ENCODE measurements at places on chromosomes 13 and 19. TPM values are rescaled to one million over a fixed set of nuclear protein-coding genes. Genes with fewer than 3 reads are reported as not detected.

SIGLEC7 gene
- 0.42 TPM for total RNA-seq

CD209 gene
- total RNA-seq: 2.9 TPM

DNA sequence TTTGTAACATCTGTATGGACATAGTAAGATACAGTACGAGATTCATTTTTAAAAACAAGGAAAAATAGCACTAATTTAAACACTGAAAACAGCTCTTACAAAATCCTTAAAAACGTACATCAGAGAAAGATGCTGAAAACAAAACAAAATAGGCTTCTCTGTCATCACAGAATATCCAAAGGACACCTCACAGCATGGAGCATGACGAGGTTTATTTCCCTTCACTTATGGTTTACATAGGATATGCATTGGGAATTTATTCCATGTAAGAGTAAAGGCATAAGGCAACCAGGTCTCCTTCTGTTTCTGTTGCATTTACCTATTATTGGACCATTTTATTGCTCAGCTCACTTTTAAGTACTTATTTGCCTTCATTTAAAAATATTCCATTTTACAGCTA, 3.0 kb downstream of the KCTD12 start:
- DNase-seq: no peak

DNA sequence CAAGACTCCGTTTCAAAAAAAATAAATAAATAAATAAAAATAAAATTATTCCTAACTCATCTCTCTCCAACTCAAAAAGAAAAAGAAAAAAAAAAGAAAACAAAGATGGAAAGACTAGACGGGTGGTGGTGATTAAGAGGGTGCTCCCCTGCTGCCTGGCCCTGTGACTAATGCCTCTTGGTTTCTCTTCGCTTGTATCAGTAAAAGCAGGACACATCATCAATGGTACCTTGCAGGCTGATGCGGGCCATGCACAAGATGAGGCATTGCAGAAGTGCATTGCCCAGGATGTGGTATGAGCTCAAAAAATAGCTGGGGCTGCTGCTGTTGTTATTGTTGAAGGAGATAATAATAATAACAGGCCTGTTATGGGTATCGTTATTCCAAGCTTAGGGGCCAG, 14.6 kb downstream of the ACER1 start:
- DNase-seq: no peak

DNA sequence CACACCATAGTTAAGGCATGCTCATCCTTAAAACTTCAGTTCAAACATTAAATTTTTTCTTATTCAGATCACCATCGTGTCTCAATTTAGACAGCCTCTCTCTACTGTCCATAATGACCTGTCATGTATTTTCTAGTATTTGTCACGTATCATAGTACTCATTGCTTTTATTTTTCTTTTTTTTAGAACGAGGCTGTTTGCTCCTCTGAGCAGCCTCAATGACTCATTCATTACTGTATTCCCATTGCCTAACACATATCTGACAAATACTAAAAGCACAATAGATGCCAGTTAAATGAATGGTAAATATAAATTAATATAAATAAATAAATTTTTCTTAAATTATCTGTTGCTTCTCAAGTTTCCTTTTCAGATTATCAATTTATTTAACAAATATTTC, 245.5 kb downstream of the TUBA3C start:
- no peak for DNase-seq

- DNase-seq: no peak
Measured at GRCh38 chr13:40550130-40550529, 116.3 kb downstream of the FOXO1 start.

- DNase-seq: no peak
Measured at GRCh38 chr13:108594153-108594552, 35.3 kb upstream of the MYO16 start.

ACP7 gene
- total RNA-seq: 1.5 TPM

MUC16 gene
- under 0.01 TPM for total RNA-seq

TMEM238 gene
- total RNA-seq: 7.5 TPM

GRCh38 chr13:111975539-111976473, 91.1 kb upstream of the SOX1 start:
- no peak for DNase-seq

Data from tibial nerve (tissue), 4 donors.